Mammary epithelial cell (primary cell): ENCODE measurements at places on chromosomes 11 and 22. TPM values are rescaled to one million over a fixed set of nuclear protein-coding genes. Genes with fewer than 3 reads are reported as not detected.

- DNase-seq: peak; percentile 79
Measured at GRCh38 chr11:74849525-74850391, 99.1 kb downstream of the XRRA1 start.

DNA sequence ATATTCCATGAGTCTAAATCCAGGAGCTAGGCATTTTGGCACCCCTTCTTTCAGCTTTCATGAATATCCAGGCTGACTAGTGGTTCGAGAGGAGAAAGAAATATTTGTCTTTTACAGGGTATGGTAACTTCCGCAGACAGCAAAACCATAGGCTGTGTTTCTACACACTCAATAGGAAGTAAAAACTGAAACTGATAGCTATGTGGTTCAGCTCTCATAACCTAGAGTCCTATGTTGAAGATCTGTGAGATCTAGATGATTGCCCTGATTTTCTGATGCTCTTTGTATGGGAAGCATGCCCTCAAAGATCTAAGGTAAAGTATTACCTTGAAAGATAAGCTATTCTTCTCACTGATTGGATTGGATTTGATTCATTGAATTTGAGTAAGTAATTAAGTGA lies 118.3 kb downstream of the CD44 start:
- DNase-seq: no peak

GRCh38 chr22:44536411-44536810 lies 38.4 kb upstream of the RTL6 start:
- no peak for DNase-seq

Gene PKNOX2
- 0.16 and 0.37 TPM in 2 replicates for total RNA-seq

Gene TUG1
- 68.0 TPM for total RNA-seq

Gene SCGB1D2
- total RNA-seq: not detected in 2 replicates

Gene C22orf31
- total RNA-seq: not detected in 2 replicates

Gene THAP12
- 37.7 and 43.2 TPM in 2 replicates for total RNA-seq

Gene SEPTIN3
- 1.7 TPM for total RNA-seq

DNA sequence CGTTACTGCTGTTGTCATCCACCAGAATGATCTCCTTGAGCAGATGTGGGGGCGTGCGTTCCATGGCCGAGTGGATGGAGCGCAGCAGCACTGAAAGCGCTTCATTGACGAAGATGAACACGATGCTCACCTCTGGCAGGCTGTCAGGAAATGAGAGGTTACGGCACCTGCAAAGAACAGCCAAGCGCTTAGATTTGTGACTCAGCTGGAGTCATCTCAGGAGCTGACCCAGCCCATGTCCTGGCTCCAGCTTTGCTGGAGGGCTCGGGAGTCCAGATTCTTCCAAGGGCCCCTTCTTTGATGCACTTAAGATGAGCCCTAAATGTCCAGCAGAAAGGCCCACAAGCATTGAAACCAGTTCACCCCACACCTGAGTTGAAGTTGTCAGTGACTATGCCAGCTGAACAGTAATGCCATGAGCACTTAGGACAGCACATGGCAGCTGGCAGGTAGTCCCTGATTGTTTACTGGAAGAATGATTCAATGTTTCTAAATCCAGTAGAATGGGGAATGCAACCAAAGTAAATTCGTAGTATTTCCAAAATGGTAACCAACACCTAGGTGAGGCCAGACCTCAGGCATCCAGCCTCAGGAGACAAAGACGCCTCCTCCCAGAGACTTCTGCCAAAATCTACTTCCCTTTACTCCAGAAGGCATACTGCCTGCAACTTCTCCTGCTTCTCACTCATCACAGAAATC lies 79.7 kb upstream of the CSNK2A3 start:
- no peak for DNase-seq

Gene PRG2
- not detected in 2 replicates for total RNA-seq

GRCh38 chr11:71454470-71455113 lies 1.6 kb downstream of the NADSYN1 start:
- no peak for DNase-seq

DNA sequence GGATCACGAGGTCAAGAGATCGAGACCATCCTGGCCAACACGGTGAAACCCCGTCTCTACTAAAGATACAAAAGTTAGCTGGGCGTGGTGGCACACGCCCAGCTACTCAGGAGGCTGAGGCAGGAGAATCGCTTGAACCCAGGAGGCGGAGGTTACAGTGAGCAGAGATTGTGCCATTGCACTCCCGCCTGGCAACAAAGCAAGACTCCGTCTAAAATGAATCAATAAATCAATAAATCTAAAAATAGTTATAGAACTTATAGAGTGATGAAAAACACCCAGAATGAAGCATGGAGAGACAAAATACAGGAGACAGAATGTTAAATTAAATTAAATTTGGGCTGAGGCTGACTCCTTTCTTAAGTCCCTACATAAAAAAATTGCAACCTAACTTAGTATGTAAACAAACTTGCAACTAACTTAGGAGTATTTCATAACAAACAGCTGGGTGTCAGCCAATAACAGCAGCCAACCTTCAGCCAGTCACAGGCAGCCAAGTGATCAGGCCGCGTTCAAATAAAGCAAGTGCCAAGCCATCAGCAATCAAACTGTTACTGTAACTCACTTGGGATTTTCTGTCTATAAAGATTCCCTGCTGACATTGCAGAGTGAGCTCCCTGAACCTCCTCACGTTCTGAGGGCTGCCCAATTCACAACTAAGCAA lies 7.3 kb upstream of the TP53AIP1 start:
- DNase-seq: no peak

Gene FDXACB1
- total RNA-seq: 2.3 TPM

DNA sequence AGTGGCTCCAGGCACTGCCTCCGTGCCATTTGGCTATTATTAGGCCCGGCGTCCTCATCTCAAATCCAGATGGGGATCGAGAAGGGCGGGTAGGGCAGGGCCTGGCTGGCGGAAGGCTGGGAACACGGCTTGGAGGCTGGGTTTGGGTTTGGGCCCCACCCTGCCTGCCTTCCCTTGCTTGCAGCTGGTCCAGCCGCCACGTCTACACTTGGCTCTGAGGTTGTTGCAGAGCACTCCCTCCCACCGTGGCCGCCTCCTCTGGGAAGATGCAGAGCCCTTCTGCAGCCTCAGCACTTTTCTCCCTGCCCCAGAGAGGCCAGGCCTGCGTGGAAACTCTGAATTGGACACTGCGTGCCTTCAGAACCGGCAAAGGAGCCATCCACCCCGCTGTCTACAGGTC lies 5.2 kb upstream of the SMTN start:
- no peak for DNase-seq

Gene CNGA4
- total RNA-seq: 0.17 TPM

GRCh38 chr11:69002110-69002569 lies 10.9 kb downstream of the MRGPRF start:
- DNase-seq: no peak

DNA sequence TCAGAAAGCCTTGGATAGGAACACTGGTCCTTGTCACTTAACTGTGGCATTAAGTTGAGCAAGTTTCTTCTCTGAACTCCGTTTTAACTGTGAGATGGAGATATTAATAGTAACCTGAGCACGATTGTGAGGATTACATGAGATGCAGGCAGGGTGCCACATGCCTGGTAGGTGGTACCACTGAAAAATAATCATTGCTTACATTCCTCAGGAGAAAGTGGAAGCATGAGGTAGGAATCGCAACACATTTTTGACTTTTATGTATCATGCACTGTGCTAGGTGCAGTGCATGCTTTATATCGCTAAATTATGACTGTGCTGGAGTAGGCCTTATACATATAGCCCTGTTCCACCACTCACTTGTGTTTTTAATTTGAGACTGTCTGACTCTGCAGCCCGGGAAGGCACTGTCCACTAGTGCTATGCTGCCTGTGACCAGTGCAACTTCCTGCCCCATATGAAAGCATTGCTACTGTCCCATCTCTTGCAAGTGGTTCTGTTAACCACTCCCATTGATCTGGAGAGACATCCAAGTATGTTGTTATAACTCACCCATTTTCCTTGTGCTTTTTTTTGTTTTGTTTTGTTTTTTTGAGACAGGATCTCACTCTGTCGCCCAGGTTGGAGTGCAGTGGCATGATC lies 1.0 kb downstream of the UQCR10 start:
- DNase-seq: no peak

- no peak for DNase-seq
Measured at GRCh38 chr22:32661737-32662586, 139.5 kb upstream of the TIMP3 start.

DNA sequence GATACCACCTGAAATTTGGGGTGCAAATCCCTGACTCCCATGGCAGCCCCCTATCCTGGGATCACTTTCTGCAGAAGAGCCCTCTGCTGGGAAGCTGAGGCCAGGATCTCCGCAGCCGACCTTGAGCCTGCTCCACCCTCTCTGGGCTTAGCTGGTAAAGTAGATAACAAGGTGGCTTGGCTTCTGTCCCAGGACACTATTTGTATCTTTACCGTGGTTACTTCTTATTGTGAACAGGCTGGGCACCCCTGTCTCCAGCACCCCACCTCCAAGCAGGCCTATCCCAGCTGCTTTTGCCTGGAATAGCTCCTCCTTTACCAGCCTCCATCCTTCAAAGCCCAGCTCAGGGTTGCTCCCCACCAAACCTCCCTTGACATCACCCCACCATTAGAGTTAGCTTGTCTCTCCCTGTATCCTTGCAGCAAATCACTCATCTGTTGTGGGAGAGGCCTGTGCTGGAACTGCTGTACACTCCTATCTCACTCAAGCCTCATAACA lies 35.2 kb upstream of the P2RY2 start:
- DNase-seq: no peak

- DNase-seq: no peak
Measured at GRCh38 chr11:799641-800316, 1.7 kb upstream of the SLC25A22 start.

- DNase-seq: no peak
Measured at GRCh38 chr22:40323681-40324171, 22.6 kb upstream of the ADSL start.

Gene IL17REL
- total RNA-seq: not detected in 2 replicates

Gene ZP1
- total RNA-seq: not detected

DNA sequence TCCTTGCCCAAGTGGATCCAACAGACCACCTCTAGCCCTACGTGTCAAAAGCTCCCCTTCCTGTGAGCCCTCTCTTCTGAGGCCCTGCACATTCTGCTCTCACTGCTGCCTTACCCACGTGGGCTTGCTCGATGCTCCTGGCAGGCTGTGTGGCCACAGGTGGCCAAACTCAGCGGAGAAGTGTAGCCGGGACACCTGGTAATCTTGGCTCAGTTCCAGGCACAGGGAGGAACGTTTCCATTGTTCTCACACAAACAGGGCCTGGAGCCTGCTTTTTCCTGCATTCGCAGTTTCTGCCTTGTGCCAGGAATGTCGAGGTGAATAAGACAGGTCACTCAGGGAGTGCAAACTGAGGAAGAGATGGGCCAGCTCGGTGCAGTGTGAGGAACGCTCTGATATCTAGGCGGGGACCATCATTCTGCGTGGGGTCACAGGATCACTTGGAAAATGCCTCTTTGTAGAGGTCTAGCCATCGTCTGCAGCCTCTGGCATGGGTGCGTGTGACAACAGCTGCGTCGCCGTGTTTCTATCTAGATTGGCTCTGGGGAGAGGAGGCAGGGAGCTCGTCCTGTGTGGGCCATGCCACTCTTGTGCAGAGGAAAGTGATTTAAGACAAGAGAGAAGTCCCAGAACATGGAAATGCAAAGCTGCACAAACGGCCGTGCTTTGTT lies 127.6 kb upstream of the PARVA start:
- DNase-seq: no peak

Gene AMBRA1
- total RNA-seq: 23.2 and 26.4 TPM in 2 replicates

- no peak for DNase-seq
Measured at GRCh38 chr11:131759140-131759539, 388.7 kb downstream of the NTM start.

- peak; percentile 58 for DNase-seq
Measured at GRCh38 chr11:66172146-66172545, 96.3 kb upstream of the RAB1B start.

Gene TMEM25
- total RNA-seq: 46.8 TPM

GRCh38 chr22:29314537-29315285 lies 786 bp downstream of the RASL10A start:
- peak; percentile 27 for DNase-seq

DNA sequence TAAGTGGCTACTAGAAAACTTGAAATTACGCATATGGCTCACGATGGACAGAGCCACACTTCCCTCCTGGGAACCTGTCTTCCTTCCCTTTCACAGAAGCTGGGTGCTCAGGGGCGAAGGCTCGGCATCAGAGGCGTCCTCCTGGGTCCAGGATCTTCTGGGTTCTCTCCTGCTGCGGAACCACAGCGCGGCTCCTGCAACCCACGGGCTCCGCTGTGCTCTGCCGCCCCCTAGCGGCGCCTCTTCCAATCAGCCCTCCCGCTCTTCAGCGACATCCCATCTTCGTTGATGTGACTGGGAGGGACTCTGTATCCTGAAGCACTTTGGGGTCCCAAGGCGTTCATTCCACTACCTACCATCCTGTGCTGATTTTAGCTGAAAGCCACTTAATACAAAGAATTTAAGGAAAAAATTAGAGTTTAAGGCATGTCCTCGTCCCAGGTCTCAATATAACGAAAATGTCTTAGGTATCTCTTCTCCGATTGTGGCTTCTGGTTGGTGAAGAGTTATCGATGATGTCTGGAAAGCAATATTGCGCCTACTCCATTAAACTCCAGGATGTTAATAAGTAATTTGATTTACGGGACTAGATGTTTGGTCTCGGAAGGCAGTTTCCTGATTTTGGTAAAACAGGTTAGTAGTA lies 14.8 kb upstream of the RPS3 start:
- DNase-seq: peak; percentile 40

Gene PTPRCAP
- not detected for total RNA-seq

DNA sequence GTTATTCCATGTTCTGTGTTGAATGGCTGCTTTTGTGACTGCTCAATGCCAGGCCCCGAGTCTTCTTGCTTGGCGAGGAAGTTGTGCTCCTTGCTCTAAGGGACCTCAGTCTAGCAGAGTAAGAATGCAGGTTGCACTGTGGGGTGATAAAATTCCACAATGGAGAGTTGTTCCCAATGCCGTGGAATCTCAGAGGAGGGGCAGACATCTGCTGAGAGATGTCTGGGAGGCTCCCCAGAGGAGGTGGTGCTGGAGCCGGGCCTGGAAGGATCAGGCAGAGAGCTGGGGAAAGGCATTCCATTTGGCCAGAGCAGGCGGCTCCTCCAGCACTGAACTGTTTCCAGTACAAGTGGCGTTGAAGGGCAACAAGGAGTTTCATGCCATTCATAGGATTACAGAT lies 55.2 kb downstream of the ST3GAL4 start:
- no peak for DNase-seq

- no peak for DNase-seq
Measured at GRCh38 chr22:22450343-22450839, 58.2 kb downstream of the ZNF280B start.

DNA sequence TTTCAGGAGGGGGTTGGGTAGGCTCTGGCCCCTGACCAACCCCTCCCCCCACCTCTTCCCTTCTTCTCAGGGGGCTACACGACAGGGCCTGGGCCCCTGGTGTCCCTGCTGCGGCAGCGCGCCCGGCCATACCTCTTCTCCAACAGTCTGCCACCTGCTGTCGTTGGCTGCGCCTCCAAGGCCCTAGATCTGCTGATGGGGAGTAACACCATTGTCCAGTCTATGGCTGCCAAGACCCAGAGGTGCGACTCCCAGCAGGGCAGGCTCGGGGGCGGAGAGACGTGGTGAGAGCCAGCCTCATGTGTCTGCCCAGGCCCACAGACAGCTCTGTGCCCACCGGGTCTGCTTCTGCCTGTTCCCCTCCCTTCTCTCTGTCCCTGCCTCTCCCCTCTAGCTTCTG lies 7.6 kb upstream of the GALR3 start:
- DNase-seq: no peak

- DNase-seq: no peak
Measured at GRCh38 chr11:36135076-36135475, 154.1 kb downstream of the COMMD9 start.

Gene C11orf86
- total RNA-seq: not detected
